GM23338 (cell line): ENCODE measurements at places on chromosomes 4 and X. TPM values are rescaled to one million over a fixed set of nuclear protein-coding genes. Genes with fewer than 3 reads are reported as not detected.
A peak's percentile ranks its signal among the peaks of the same experiment; 100 is the strongest.

The NDUFB11 gene
- polyA plus RNA-seq, result 238 and 247 TPM in 2 replicates

The PDLIM3 gene
- polyA plus RNA-seq, result 8.3 and 8.5 TPM in 2 replicates

The NXT2 gene
- 9.4 and 13.1 TPM in 2 replicates for polyA plus RNA-seq

DNA sequence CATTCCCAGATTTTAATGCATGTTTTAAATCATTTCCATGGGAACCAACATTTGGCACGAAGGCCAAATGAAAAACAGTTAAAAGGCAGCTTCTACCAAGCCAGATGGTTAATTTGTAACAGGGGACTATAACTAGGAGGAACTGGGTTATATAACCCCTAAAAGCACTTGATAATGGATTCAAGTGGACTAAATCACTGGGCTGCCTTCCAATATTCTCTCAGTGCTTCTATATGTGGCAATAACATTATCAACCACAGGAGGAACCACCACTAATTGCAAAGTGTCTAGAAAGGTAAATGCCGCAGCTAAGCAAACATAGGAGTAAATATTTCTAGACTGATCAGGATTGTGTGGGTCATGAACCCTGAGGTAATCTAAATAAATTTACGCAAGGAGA is 391.5 kb downstream of the UBE2NL start:
- H3K4me3 ChIP-seq, result no peak overlapping the region
- H3K4me1 ChIP-seq, result no peaks in the 10 kb centered on the region
- no peaks in the 10 kb centered on the region for H3K27me3 ChIP-seq
- no peak for DNase-seq

The MYOZ2 gene
- polyA plus RNA-seq, result 0.10 TPM in 1 of 2 replicates, not detected in the other

GRCh38 chr4:56752985-56753384 is 68.5 kb downstream of the SPINK2 start:
- DNase-seq, result no peak
- peaks cover 6% of the 10 kb centered on the region for H3K4me1 ChIP-seq
- no peaks in the 10 kb centered on the region for H3K27me3 ChIP-seq
- H3K4me3 ChIP-seq, result no peak overlapping the region

- H3K27me3 ChIP-seq, result no peaks in the 10 kb centered on the region
- H3K36me3 ChIP-seq, result no peaks in the 10 kb centered on the region
- no peak overlapping the region for H3K4me3 ChIP-seq
Measured at GRCh38 chr4:122053186-122053585, 98.9 kb upstream of the BLTP1 start.

- H3K27ac ChIP-seq, result no peak overlapping the region
- no peak overlapping the region for H3K4me3 ChIP-seq
- H3K4me1 ChIP-seq, result peaks cover 10% of the 10 kb centered on the region
- no peaks in the 10 kb centered on the region for H3K27me3 ChIP-seq
Measured at GRCh38 chr4:119537586-119537985, 91.0 kb downstream of the PDE5A start.

The HELT gene
- 0.28 TPM in 1 of 2 replicates, not detected in the other for polyA plus RNA-seq

GRCh38 chrX:13223868-13224567 is 95.8 kb downstream of the ATXN3L start:
- H3K4me1 ChIP-seq, result peaks cover 16% of the 10 kb centered on the region
- DNase-seq, result no peak
- no peaks in the 10 kb centered on the region for H3K27me3 ChIP-seq
- H3K4me3 ChIP-seq, result no peak overlapping the region

DNA sequence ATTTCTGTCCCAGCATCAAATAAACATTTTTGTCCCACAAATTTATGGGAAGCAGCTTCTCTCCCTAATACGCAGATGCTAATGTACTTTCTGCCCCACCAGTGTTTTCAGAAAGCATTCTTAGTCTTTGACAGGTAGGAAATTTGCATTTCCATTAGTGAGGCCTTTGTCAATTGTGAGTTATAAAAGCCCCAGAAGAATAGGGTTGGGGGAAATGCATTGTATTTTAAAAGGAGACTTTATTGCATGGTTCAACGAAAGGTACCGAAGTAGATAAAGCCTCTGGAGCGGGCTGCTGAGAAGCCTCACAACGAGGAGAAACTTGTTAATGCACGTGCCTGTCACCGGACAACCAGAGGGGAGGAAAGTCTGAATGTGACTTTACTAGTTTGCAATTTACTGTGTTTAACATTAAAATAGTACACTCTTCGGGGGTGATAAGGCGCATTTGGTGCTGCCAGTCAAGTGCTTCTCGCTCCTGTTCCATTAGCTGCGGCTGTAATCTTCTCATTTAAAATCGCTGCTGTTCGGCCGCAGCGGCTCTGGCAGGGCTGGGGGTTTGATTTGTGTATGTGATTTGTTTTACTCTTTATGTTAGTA is 63.4 kb downstream of the DCTD start:
- no peak overlapping the region for H3K4me3 ChIP-seq
- no peak overlapping the region for H3K27ac ChIP-seq
- 0 out of 2 replicates have a peak, but pooled peaks cover 6% of the 10 kb centered on the region for H3K4me1 ChIP-seq
- DNase-seq, result no peak

The TXK gene
- 0.40 TPM in 1 of 2 replicates, not detected in the other for polyA plus RNA-seq

The CXCL11 gene
- 0.54 and 0.81 TPM in 2 replicates for polyA plus RNA-seq

DNA sequence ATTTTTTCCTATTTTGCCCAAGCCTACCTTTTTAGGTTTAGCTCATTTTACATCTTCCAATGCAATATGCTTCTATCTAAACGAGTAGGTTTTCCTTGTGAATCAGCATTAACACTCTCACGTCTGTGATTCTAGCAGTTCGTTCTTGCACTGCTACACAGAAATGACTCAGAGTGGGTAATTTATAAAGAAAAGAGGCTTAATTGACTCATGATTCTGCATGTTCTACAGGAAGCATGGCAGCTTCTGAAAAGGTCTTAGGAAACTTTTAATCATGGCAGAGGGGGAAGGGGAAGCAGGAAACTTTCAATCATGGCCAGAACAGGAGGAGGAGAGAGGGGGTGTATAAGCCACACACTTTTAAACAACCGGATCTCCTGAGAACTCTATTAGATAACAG is 44.9 kb downstream of the SPANXN1 start:
- no peaks in the 10 kb centered on the region for H3K4me1 ChIP-seq
- H3K4me3 ChIP-seq, result no peak overlapping the region
- 0 out of 2 replicates have a peak, but pooled peaks cover 3% of the 10 kb centered on the region for H3K36me3 ChIP-seq

The CDX4 gene
- 2.5 and 2.7 TPM in 2 replicates for polyA plus RNA-seq

The PPBP gene
- 0.50 TPM in 1 of 2 replicates, not detected in the other for polyA plus RNA-seq

The CHIC1 gene
- 4.3 and 6.2 TPM in 2 replicates for polyA plus RNA-seq

The TCEAL2 gene
- 45.9 and 46.6 TPM in 2 replicates for polyA plus RNA-seq

DNA sequence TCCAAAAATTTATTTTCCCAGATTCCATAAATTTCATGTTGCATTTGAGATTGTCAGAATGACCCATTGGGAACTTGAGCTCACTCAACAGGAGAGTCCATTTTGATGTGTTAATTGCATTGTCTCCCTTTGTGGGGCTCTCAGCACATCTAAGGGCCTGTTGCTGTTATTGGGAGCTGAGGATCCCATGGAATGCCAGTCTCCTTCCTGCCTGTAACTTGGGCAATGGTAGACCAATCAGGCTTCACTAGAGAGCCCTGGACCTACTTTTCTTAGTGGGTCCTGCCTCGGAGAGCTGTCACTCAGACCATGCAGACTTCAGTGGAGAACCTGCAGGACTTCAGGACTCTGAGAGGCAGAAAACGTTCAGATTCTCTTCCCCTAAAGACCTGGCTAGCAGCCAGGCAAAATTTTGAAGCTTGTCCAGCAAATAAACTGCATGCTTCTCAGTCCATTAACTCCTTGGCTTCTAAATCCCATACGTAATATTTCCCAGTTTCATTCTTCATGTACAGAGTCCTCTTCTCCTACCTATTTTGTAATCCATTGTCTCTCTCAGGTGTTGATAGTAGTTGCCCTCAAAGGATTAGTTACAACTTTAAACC is 25.1 kb downstream of the OCRL start:
- H3K27me3 ChIP-seq, result no peaks in the 10 kb centered on the region
- peak; percentile 53 for DNase-seq
- H3K27ac ChIP-seq, result no peak overlapping the region
- peaks cover 15% of the 10 kb centered on the region for H3K36me3 ChIP-seq

DNA sequence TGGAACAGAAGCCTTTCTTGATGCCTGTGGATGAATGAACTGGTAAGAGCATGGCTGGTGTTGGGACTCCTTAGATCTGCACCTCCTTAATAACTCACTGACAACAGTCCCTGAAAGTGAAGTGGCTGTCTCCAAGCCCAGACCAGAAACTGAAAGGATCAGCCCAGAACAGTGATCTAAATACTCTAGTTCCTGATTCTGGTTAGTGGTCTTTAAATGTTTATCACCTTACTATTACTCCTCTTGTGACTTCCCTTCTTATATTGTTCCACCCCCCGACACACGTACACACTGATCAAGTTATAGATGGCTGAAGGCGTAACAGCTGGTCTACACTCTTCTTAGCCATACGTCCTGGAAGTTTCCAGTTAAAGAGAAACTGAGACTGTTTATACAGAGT is 33.8 kb upstream of the ARMCX2 start:
- H3K27me3 ChIP-seq, result no peaks in the 10 kb centered on the region
- H3K36me3 ChIP-seq, result no peaks in the 10 kb centered on the region
- DNase-seq, result no peak
- H3K27ac ChIP-seq, result no peak overlapping the region
- no peak overlapping the region for H3K4me3 ChIP-seq

The SERPINA7 gene
- polyA plus RNA-seq, result not detected in 2 replicates

The PCDH19 gene
- 0.87 and 1.6 TPM in 2 replicates for polyA plus RNA-seq

DNA sequence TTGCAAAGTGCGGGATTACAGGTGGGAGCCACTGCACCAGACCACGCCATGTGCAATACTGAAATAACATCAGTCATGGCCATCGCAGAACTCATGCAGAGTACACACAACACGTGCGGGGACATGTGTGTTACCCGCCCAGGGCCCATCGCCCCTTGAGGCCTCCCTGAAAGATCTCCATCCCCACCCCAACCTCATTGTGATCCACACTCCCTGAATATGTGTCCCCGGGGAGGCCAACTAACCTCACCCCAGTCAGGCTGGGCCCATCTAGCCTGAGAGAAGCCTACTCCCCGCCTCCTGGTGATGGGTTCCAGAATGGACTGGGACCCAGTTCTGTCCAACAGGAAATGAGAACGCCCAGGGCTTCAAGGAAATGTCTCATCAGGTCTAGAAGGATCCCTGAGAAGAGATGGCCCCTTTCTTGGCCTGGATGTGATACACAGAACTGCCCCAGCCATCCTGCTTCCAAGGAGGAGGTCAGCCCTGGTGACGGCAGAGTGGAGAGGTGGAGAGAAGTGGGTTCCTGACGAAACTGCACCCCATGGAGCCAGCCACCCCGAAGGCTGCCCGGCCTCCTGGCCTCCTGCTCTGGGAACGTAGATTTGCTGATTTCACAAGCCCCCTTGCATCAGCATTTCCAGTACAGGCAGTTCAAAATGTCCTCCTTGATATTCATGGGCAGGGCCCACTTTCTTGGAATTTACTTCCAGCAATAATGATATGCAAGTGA is 22.5 kb upstream of the CLDN24 start:
- no peaks in the 10 kb centered on the region for H3K36me3 ChIP-seq
- H3K27ac ChIP-seq, result no peak overlapping the region
- no peak overlapping the region for H3K4me3 ChIP-seq
- H3K27me3 ChIP-seq, result no peaks in the 10 kb centered on the region
- no peaks in the 10 kb centered on the region for H3K4me1 ChIP-seq

The IBSP gene
- not detected in 2 replicates for polyA plus RNA-seq

- no peaks in the 10 kb centered on the region for H3K4me1 ChIP-seq
- no peak overlapping the region for H3K27ac ChIP-seq
- DNase-seq, result no peak
- no peaks in the 10 kb centered on the region for H3K36me3 ChIP-seq
Measured at GRCh38 chrX:49995795-49996455, 73.5 kb downstream of the CLCN5 start.

DNA sequence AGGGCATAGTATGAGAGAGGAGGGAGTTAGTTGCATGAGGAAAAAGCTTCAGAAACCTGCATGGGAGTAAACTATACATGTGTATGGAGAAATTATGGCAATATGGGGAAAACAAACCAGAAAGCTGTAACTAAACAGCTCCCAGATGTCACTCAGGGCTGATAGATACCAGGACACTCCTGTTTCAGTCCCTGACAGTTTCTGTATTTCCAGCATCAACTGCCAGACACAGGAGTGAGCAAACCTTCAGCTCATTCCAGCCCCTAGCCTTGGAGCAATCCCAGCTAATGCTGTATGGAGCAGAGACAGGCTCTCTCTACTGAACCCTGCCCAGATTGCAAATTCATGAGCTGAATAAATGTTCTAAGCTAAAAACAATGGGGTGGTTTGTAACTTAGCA is 382.9 kb upstream of the MAGEB18 start:
- H3K36me3 ChIP-seq, result no peaks in the 10 kb centered on the region
- H3K27ac ChIP-seq, result no peak overlapping the region
- no peak for DNase-seq

GRCh38 chr4:39255266-39255665 is 72.9 kb downstream of the WDR19 start:
- no peaks in the 10 kb centered on the region for H3K27me3 ChIP-seq
- H3K27ac ChIP-seq, result no peak overlapping the region
- no peak overlapping the region for H3K4me3 ChIP-seq
- H3K4me1 ChIP-seq, result peaks cover 8% of the 10 kb centered on the region
- H3K36me3 ChIP-seq, result no peaks in the 10 kb centered on the region

The UXT gene
- polyA plus RNA-seq, result 134 and 141 TPM in 2 replicates

- H3K27me3 ChIP-seq, result no peaks in the 10 kb centered on the region
- no peaks in the 10 kb centered on the region; the same call in 1 of the 2 replicates for H3K4me1 ChIP-seq
- DNase-seq, result peak; percentile 49
- no peaks in the 10 kb centered on the region for H3K36me3 ChIP-seq
- H3K27ac ChIP-seq, result no peak overlapping the region
- H3K4me3 ChIP-seq, result no peak overlapping the region
Measured at GRCh38 chr4:105596684-105597083, 44.3 kb downstream of the ARHGEF38 start.

- no peaks in the 10 kb centered on the region for H3K27me3 ChIP-seq
- H3K36me3 ChIP-seq, result no peaks in the 10 kb centered on the region
- no peak overlapping the region for H3K4me3 ChIP-seq
- DNase-seq, result no peak
- H3K27ac ChIP-seq, result no peak overlapping the region
Measured at GRCh38 chr4:151841107-151841506, 80.3 kb upstream of the GATB start.

The CENPI gene
- 5.2 and 7.2 TPM in 2 replicates for polyA plus RNA-seq

The UGT2B17 gene
- not detected in 2 replicates for polyA plus RNA-seq

The NKAP gene
- 10.4 and 11.6 TPM in 2 replicates for polyA plus RNA-seq

The ZNF718 gene
- polyA plus RNA-seq, result 9.7 and 10.2 TPM in 2 replicates

The PHKA1 gene
- 2.1 and 2.6 TPM in 2 replicates for polyA plus RNA-seq

- H3K4me3 ChIP-seq, result no peak overlapping the region
- H3K4me1 ChIP-seq, result peaks cover 15% of the 10 kb centered on the region
- no peaks in the 10 kb centered on the region for H3K36me3 ChIP-seq
- H3K27ac ChIP-seq, result no peak overlapping the region
- H3K27me3 ChIP-seq, result no peaks in the 10 kb centered on the region
- no peak for DNase-seq
Measured at GRCh38 chr4:71206763-71207162, 132.1 kb upstream of the SLC4A4 start.

The TIGD4 gene
- 1.3 and 1.6 TPM in 2 replicates for polyA plus RNA-seq

- no peak for DNase-seq
- peaks cover 15% of the 10 kb centered on the region for H3K4me1 ChIP-seq
- H3K36me3 ChIP-seq, result no peaks in the 10 kb centered on the region
- no peak overlapping the region for H3K4me3 ChIP-seq
- H3K27me3 ChIP-seq, result no peaks in the 10 kb centered on the region
- peak overlapping the region; percentile 35 for H3K27ac ChIP-seq
Measured at GRCh38 chr4:40316333-40316781, 18.8 kb upstream of the CHRNA9 start.

The TLR6 gene
- not detected in 2 replicates for polyA plus RNA-seq

The IGFBP7 gene
- polyA plus RNA-seq, result 7.9 and 13.2 TPM in 2 replicates

The VSIG1 gene
- polyA plus RNA-seq, result 1.0 and 1.2 TPM in 2 replicates

The YY2 gene
- 0.66 and 1.0 TPM in 2 replicates for polyA plus RNA-seq
